Activated CD4-positive, alpha-beta memory T cell treated with anti-CD3 and anti-CD28 coated beads, Interleukin-2, amount 10 ng/mL, durations not matched to agents 7 days and 5 days (primary cell): ENCODE measurements at places on chromosomes 4 and X. TPM values are rescaled to one million over a fixed set of nuclear protein-coding genes. Genes with fewer than 3 reads are reported as not detected.
A peak's percentile ranks its signal among the peaks of the same experiment; 100 is the strongest.

CLIC2 gene
- total RNA-seq: 0.50 TPM

- DNase-seq: peak; percentile 23
- H3K4me1 ChIP-seq: peaks cover 2% of the 10 kb centered on the region
- no peak overlapping the region for H3K27ac ChIP-seq
- H3K36me3 ChIP-seq: no peaks in the 10 kb centered on the region
Observed at GRCh38 chr4:189202182-189202868, 738.3 kb upstream of the FRG1 start.

DNA sequence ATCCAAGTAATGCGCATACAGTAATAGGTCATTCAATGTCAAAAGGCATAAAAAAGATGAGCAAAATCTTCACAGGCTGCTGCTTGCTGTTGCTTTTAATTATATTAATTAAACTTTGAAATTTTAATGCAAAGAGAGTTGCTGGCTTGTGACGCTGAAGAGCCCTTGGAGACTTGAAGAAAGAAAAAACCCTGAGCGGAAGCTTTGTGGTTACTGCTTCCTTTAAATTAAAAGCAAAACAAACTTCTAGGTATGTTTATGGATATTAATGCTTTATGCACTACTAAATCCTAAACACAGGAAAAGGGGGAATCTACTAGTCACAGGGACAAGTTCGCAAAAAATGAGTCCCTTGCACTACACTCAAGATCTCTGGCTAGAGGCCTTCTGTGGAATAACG lies 166.7 kb downstream of the ANTXR2 start:
- H3K27ac ChIP-seq: no peak overlapping the region
- H3K36me3 ChIP-seq: peaks cover 64% of the 10 kb centered on the region
- H3K27me3 ChIP-seq: no peaks in the 10 kb centered on the region
- H3K4me1 ChIP-seq: peaks cover 14% of the 10 kb centered on the region
- no peak overlapping the region for H3K4me3 ChIP-seq
- DNase-seq: no peak

DNA sequence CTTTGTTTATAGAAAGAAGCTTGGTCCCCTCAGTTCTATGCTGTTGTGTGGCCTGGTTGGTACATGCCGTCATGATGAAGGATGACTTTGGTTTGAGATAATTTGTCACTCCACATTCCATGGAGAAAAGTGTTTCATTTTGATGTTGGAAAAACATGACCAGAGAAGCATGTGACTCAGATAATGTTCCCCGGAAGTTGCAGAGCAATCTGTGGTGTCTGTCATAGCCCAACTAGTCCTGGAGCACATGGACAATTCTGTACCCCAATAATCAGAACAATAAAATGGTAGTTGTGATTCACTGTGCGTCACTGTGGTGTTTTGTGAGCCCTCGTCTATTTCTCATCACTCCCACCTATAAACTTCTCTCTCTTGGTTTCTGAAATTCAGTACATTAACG lies 85.1 kb downstream of the PDK3 start:
- no peak for DNase-seq
- no peak overlapping the region for H3K27ac ChIP-seq
- H3K4me1 ChIP-seq: no peaks in the 10 kb centered on the region
- no peak overlapping the region for H3K4me3 ChIP-seq
- no peaks in the 10 kb centered on the region for H3K27me3 ChIP-seq

GRCh38 chrX:13360146-13360545 lies 40.3 kb upstream of the ATXN3L start:
- DNase-seq: no peak
- H3K4me3 ChIP-seq: no peak overlapping the region
- H3K36me3 ChIP-seq: no peaks in the 10 kb centered on the region
- no peaks in the 10 kb centered on the region for H3K27me3 ChIP-seq

DNA sequence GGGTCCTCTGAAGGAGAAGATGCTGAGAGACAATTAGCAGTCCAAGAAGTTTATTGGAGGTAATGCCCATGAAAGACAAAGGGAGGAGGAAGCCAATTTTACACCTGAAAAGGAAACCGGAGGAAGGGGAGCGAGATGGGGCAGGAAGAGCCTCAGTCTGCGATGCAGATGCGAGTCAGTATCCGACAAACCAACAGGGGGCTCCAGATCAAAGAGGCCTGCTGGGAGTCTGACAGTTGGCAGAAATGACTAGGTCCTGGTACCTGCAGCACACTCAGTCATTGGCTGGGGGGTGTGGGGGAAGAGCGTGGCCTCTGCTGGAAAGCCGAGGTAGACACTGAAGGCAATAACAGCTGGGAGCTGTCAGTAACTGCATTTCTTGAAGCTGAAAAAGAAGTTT lies 231.1 kb upstream of the CENPE start:
- H3K27ac ChIP-seq: no peak overlapping the region
- H3K27me3 ChIP-seq: no peaks in the 10 kb centered on the region
- H3K4me3 ChIP-seq: no peak overlapping the region
- no peak for DNase-seq

- H3K4me1 ChIP-seq: peaks cover 28% of the 10 kb centered on the region
- H3K36me3 ChIP-seq: peaks cover 21% of the 10 kb centered on the region
- H3K27ac ChIP-seq: no peak overlapping the region
- H3K4me3 ChIP-seq: no peak overlapping the region
- H3K27me3 ChIP-seq: peaks cover 1% of the 10 kb centered on the region
- DNase-seq: no peak
Observed at GRCh38 chr4:108978066-108978465, 215.2 kb upstream of the ETNPPL start.
